HuH-7.5 (cell line): ENCODE measurements at places on chromosomes 7 and 10.
A peak's percentile ranks its signal among the peaks of the same experiment; 100 is the strongest.

DNA sequence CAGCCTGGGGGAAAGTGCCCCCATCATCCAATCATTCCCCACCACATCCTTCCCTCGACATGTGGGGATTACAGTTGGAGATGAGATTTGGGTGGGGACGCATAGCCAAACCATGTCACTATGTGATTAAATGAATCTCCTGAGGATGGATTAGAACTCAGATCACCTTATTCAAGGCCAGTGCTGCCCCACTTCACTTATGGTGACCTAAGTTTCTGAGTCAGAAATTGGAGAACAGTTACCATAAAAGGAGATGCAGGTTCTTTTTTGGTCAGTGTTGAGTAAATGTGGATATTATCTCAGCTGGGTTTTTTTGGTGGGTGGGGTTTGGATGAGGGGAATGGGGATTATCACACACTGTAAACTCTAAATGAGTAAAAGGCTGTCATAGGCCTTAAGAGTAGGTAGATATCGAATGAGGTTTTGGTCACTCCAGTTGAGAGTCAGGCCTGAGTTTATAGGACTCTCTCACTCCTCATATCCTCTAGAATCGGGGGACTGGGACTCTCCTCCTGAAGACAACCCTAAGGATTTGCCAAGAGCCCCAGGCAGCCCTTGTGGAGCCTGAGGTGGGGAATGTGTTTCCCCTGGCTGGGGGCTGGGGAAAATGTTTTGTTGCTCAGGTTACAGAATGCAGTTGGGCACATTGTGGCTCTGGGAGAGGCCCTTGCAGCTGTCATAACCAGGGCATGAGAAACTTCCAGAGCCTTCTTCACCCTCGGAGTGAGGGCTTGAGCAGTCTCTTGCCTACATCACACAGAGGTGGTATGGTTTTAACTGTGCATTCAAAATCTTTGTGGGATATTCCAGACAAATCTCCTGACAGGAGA is 213.0 kb downstream of the BAMBI start:
- DNase-seq = no peak

DNA sequence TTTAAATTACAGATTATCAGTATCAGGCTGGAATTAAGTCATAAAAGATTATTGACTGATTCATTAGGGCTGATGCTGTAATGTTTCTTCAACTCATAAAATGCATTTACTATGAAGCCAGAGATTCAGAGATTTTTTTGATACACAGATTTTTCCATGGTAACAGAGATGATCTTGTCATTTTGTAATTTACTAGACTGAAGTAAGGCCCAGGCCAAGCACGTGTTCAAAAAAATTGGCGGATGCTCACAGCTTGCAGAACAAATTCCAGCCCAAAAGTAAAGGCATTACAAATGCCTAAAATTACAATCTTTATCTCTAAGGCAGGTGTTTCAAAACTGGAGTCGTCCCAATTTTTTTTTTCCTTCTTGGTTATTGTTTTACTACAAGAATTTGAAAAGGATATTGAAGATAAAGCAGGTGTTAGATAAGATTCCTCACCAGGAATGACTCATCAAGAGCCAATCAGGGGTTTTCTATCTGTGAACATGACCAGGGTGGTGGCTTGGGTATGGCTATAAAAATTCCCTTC is 78.4 kb upstream of the MEOX2 start:
- no peak for DNase-seq

- DNase-seq = no peak
Measured at GRCh38 chr7:2698581-2699288, 10.7 kb downstream of the AMZ1 start.

- peak; percentile 29 for DNase-seq
Measured at GRCh38 chr10:114714281-114714741, 56.2 kb upstream of the ABLIM1 start.

- DNase-seq = no peak
Measured at GRCh38 chr10:93495654-93496321, 624 bp upstream of the CEP55 start.

DNA sequence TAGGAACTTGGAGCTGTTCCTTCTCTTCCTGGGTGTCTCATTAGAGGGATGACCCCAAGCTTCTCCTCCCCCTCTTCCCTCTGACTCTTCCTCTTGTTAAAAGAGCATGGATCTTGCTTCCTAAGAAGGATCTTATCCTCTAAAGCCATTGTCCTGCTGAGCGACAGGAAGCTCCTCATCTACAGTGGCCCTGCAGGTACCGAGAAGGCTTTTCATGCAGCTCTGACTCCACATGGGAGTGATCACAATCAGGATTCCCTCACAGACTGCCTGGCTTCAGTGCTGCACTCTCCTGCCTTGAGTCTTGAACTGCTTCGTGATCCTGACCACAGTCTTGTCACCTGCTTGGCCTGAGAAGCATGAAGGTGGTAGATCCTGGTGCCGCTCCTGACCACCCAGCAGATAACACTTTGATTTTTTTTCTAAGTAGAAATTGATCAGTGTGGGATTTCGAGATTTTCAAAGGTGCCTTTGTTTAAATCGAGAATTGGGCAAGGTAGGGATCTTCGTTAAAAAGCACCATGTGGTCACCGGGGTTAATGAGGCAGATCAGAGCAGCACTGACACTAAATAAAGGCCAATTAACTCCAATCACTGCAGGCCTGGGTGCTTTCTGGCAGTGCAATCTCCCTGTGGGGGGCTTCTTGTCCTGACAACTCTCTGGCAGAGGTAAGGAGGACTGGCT is 376.4 kb downstream of the NRG3 start:
- DNase-seq = no peak

- no peak for DNase-seq
Measured at GRCh38 chr7:113099284-113099919, 12.8 kb upstream of the GPR85 start.

- DNase-seq = no peak
Measured at GRCh38 chr7:46930366-46930765, 651.5 kb downstream of the TNS3 start.

DNA sequence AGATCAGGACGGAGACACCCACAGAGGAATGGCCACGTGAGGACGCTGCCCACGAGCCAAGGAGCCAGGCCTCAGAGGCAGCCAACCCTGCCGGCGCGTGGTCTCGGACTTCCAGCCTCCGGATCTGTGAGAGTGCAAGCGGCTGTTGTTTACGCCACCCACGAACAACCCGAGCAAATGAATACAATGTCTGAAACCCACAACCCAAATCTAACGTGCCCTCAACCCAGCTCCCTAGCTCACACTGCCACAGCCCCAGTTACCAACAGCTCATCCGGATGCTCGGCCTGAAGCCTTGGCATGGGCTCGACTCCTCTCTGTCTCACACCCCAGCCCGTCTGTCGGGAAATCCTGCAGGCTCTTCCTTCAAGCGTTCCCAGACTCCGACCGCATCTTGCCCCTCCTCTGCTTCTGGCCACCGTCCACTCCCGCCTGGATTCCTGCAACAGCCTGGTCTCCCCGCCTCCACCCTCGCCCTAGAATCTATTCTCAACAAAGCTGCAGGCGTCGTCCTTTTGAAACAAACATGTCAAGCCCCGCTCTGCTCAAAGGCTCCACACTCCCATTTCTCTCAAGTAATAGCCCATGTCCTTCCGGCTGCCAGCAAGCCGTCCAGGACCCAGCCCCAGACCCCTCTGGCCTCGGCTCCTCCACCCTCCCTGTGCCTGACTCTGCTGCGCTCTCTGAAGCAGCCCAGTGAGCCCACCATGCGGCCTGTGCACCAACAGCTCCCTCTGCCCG is 35.3 kb downstream of the STK32C start:
- no peak for DNase-seq

GRCh38 chr7:26368542-26368941 is 76.9 kb downstream of the SNX10 start:
- DNase-seq = no peak

DNA sequence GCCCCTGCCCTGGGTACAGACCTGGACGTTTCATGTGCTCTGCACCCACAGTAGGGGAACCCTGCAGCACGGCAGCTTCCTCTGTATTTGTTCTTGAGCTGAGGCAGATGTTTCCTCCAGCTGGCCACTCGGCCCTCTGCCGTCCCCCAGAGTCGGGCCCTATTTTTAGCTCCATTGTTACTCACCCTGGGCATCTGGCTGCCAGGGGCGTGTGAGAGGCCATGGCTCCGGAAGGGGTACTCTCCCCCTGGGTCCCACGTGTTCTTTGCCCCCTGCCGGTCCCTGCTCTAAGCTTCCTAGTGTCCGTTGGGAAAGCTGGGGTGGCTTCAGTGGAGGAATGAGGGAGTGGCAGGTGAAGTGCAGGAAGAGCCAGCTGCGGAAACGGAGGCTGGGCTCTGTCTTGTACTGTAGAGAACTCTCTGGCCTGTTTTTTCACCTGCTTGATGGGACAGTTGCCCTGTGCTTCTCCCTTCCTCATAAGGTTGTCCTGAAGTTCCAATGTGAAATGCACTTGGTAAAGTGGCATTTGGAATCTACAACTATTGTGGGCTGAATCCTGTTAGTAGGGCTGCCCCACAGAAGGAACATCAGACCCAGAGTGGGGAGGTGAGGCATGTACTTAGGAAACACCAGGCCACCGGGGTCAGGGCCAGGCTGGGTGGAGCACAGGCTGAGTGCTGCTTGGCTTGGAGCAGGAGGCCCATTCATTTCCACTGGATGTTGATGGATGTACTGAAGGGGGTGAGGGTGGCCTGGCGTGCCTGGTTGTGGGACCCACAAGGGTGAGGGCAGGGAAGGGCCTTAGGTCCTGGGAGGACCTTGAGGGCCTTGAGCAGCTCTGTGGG is 30.6 kb downstream of the PALD1 start:
- no peak for DNase-seq

- DNase-seq = no peak
Measured at GRCh38 chr10:110946496-110946895, 27.1 kb downstream of the SHOC2 start.

DNA sequence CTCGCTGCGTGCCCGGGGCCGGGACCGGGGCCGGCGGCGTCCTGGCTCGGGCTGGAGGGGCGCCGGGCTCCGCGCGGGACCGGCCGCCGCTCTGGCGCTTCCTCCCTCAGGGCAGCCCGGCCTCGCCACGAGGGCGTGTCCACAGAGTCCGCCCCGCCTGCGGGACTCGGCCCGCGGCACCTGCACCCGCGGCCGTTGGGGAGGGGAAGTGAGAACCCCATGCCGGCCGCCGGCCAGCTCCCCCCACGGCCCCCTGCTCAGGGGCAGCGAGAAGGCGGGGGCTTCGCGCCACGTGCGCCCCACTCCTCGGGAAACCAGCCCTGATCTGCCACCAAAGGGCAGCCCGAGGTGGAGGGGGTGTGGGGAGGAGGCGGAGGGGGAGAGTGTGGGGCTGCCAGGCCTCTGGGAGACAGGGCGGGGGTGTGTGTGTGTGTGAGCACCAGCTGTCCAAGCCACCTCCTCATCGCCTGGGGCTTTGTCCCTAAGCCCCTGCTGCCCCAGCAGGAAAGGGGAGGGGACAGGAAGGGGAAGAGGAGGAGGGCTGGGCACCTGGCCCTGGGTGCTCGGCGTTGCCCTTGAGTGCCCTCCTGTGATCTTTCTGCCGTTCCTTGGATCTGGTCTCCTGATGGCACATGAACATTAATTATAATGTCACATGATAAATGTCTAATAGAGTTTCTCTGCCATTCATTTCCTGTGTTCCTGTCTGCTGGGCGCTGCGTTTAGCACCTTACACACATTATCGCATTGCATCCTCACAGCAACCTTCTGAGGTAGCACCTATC is at the start of gene PIK3AP1:
Gene PIK3AP1 (minus strand): TSS at position 93 of the 785 bp plus-strand sequence. CDS start 120 bp downstream, outside the sequence.
- peak; percentile 65 for DNase-seq

- no peak for DNase-seq
Measured at GRCh38 chr7:98703916-98704315, 86.8 kb downstream of the NPTX2 start.

- no peak for DNase-seq
Measured at GRCh38 chr7:52146871-52147634, 830.4 kb upstream of the COBL start.

DNA sequence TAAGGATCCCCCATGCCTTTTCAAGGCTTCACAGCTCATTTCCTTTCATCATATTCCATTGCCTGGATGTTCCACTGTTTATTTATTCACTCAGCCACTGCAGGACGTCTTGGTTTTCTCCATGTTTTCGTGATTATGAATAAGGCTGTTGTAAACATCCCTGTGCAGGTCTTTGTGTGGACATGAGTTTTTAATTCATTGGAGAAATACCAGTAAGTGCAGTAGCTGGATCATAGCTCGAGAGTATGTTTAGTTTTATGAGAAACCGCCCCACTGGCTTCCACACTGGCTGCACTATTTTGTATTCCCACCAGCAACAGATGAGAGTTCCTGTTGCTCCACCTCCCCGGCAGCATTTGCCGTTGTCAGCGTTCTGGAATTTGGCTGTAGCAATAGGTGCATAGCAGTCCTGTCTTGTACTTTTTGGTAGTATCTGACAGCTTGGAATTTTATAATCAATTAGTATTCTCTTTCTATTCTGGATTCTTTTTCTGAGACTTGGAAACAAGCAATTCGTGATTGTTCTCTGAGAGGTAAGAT is 269.9 kb upstream of the PITRM1 start:
- DNase-seq = no peak

DNA sequence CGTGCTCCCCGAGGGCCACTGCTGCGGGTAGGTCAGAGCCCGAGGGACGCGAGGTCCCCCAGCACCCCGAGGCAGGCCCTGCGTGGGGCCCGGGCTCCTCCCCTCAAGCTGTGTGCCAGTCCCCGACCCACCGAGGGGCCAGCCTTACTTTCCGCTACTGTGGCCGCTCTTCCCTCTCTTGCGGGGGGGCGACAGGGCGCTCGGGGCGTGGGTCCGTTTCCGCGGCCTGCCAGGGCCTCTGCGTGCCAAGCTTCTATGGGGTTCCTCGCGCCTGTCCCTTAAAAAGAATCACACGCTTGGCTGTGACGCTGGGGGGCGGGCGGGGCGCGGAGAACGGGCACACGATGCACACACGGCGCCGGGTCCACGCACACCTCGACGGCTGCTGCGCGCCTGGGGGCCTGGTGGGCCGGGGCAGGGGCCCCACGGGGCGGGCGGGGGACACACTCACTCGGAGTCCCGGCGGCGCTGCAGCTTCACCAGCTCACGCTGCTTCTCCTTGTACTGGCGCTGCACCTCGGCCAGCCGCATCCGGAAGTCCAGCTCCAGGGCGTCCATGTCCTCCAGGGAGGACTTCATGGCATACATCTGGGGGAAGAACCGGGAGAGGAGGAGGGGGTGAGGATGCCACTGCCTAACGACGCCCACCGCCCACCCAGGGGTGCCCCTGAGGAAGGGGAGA is 62.0 kb downstream of the TNRC18 start:
- no peak for DNase-seq

DNA sequence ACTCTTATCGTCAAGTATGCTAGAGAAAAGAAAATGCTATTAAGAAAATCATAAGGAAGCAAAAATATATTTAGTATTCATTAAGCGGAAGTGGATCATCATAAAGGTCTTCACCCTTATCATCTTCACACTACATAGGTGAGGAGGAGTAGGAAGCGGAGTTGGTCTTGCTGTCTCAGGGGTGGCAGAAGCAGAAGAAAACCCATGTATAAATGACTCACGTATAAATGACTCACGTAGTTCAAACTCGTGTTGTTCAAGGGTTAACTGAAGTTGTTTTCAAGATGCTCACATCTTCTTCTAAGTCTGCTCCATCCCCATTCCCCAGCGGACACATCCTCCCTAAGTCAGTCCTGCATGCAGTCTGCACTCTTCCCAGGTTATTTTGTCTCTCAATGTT is 72.4 kb downstream of the SFMBT2 start:
- no peak for DNase-seq

- DNase-seq = no peak
Measured at GRCh38 chr10:45580371-45581215, 92.0 kb downstream of the ZFAND4 start.

GRCh38 chr7:2964208-2964607 is 79.5 kb downstream of the CARD11 start:
- DNase-seq = no peak
